ENCODE measurements at places on chromosomes 7 and 10.

DNA sequence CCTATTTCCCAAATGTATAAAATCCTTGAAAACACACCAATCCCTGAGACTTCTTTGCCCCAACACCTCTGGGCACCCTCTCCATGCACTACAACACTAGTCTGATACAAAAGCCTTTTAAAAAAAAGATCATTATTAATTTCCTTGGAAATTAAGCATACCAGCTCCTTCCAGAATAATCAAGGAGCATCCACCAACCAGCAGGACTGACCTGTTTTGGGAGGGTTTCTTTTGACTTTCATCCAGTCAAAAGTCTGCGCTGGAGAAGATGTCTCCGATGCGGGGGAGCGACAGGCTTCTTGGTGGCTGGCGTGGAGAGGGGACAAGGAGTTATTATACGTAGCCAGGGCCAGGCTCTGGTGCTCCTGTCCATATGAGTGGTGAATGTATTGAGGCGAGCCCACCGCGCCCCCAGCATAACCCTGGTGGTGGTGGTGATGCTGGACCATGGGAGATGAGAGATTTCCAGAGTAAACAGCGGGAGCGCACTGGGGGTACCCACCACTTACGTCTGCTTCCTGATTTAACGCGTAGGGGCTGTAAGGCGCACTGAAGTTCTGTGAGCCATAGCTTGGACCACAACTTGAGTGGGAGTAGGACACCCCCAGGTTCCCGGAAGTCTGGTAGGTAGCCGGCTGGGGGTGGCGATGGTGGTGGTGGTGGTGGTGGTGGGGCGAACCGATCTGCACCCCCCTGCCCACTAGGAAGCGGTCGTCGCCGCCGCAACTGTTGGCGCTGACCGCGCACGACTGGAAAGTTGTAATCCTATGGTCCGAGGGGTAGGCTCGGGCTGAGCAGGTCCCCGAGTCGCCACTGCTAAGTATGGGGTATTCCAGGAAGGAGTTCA, 527 bp downstream of the HOXA1 start:
- no peak for DNase-seq

- DNase-seq, result no peak
Measured at GRCh38 chr7:37385787-37386186, 62.9 kb downstream of the ELMO1 start.

GRCh38 chr10:33073641-33074415, 115.8 kb upstream of the ITGB1 start:
- DNase-seq, result no peak

GRCh38 chr10:61992671-61993668, 91.5 kb downstream of the ARID5B start:
- DNase-seq, result peak; percentile 70

DNA sequence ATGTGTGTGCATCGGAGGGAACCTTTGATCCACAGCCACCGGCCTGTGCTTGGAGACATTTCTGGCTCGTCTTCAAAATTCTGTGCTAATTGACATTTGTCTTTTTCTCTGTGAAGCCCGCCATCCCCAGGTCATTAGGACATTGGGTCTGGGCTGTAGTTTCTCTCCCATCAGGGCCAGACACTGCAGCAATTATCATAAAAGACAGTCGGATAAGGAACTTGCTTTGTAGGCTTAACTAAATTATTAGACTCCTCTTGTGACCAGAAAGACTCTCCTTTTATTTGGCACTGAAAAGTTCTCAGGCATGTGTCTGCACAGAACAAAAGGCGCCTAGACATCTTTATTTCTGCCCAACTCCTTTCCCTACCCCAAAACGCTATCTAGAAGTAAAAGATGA, 49.1 kb upstream of the NPTX2 start:
- DNase-seq, result no peak

- DNase-seq, result no peak
Measured at GRCh38 chr10:105577865-105578607, 936.9 kb downstream of the SORCS3 start.

- no peak for DNase-seq
Measured at GRCh38 chr10:77698267-77698931, 60.8 kb upstream of the KCNMA1 start.

DNA sequence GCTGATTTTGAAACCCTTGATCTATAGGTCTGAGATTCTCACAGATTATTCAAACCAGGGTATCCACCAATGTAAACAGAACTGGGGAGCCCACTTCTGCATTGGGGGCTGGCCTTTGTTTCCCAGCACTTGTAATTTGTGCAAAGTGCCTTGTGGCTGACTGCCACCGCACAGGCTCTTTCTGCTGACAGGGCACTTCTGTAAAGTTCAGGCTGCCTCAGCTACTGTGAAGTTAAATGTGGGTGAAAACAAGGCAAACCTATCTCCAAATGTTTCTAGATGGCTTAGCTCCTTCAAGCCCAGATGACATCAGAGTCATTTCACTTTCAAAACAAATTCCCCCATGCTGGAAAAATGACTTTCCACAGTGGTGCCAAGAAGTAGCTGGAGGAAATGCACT, 54.7 kb downstream of the GRID1 start:
- no peak for DNase-seq

GRCh38 chr7:14751461-14751860, 151.1 kb downstream of the DGKB start:
- DNase-seq, result no peak

- no peak for DNase-seq
Measured at GRCh38 chr7:1152492-1152891, 7.5 kb downstream of the ZFAND2A start.

- no peak for DNase-seq
Measured at GRCh38 chr7:133789974-133790373, 337.2 kb upstream of the LRGUK start.

DNA sequence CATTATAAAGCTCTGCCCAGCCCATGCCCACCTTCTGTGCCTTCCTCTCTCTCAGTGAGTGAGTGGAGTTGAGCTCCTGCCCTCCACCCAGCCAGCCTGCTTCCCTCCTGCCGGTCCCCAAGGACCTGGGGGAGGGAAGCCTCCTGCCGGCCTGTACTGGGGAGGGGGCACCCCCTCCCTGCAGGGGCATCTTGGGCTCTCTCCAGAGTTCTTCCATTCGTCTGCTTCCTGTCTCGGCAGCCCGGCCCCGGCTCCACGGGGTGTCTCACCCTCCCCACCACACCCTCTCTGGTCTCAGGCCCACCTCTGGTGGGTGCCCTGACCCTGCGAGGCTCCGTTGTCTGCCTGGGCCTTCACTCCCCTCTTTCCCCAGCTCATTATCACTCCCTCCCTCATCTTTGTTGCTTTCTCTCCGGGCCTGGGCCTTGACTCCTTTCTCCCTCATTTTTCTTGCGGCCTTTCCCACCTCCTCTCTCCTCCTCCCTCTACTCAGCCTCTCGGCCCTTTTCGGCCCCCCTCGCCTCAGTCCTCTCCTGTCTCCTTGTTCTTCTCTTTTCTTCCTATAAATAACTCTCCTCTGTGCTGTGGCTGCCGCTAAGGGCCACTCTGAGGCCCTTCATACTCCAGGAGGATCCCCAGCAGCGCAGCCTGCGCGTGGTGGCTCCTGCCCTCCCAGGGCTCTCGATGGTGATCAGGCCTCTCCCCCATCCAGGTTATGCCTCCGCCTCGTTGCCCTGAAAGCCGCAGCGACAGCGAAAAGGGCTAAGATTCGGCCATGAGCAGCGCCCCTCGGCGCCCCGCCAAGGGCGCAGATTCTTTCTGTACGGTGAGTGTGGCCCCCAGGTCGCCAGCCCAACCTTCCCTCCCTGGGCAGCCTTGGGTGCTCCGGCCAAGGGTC, 2.1 kb downstream of the SLC4A2 start:
- DNase-seq, result no peak

GRCh38 chr10:1706256-1706655, 31.1 kb downstream of the ADARB2 start:
- DNase-seq, result no peak

- no peak for DNase-seq
Measured at GRCh38 chr10:79979976-79980687, 31.2 kb upstream of the SFTPD start.
